ENCODE measurements at places on chromosomes 12 and 14.

- DNase-seq, result no peak
Observed at GRCh38 chr14:61380984-61381383, 59.6 kb downstream of the PRKCH start.

DNA sequence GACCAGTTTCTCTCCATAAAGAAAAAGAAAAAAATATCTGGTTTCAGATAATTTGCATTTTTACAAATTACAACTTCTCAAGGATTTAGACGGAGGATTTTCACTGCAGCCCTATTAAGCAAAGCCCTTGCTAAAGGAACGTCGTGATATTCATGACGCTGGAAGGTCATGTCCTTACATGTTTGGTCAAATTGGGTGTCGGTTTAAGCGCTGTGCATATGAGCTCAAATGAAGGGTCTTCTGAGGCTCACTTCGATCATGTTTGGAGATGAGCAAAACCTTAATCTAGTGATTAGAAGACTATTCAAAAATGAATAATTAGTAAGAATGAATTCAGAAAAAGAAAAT lies 67.3 kb upstream of the USP15 start:
- DNase-seq, result no peak

DNA sequence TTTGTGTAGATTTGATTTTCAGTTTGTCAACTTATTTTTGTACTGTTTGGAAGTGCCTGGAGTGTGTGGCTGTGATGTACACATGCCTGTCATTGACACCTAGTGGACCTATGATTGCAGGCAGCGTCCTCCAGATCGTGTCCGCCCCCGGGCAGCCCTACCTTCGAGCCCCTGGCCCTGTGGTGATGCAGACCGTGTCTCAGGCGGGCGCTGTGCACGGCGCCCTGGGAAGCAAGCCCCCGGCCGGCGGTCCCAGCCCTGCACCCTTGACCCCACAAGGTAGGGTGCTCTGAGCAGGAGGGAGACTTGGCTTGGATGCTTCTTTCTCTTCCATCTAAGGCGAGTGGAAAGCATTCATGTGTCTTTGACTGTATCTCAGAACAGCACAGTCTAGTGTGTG lies 75.8 kb downstream of the EP400 start:
- no peak for DNase-seq

GRCh38 chr14:72404998-72405397 lies 472.8 kb downstream of the RGS6 start:
- no peak for DNase-seq

GRCh38 chr14:58598028-58598803 lies 39.5 kb upstream of the DACT1 start:
- no peak for DNase-seq

All from HEK293T (cell line).